Upper lobe of left lung (tissue), 6 donors: ENCODE measurements at places on chromosomes 6 and 20. TPM values are rescaled to one million over a fixed set of nuclear protein-coding genes. Genes with fewer than 3 reads are reported as not detected.

Gene OLIG3
- not detected for total RNA-seq

DNA sequence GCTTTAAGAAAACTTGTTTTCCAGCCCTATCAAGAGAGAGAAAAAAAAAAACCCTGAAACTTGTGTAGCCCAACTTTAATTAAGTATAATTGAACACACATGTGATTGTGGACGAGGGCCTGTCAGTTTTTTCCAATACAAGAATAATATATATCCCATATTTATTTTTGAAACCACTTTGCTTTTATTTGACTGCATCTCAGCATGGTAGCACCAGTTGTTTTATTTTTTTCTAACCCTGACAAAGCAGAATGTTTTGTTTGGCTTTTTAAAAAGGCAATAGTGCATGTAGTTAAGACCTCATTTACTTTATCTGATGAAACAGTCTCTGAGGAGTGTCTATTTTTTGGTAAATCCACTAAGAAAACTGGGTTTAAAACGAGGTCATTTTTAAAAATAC is 257.7 kb downstream of the CDKAL1 start:
- no peak overlapping the region for H3K27ac ChIP-seq
- no peaks in the 10 kb centered on the region for H3K4me1 ChIP-seq
- no peaks in the 10 kb centered on the region for H3K27me3 ChIP-seq
- no peak overlapping the region for H3K4me3 ChIP-seq
- no peak for DNase-seq
- H3K36me3 ChIP-seq, result no peaks in the 10 kb centered on the region

GRCh38 chr6:129730477-129731165 is 20.6 kb upstream of the ARHGAP18 start:
- no peak overlapping the region for H3K27ac ChIP-seq
- no peak overlapping the region for H3K4me3 ChIP-seq
- DNase-seq, result no peak
- no peaks in the 10 kb centered on the region for H3K36me3 ChIP-seq
- no peaks in the 10 kb centered on the region for H3K27me3 ChIP-seq
- H3K4me1 ChIP-seq, result no peaks in the 10 kb centered on the region

Gene OARD1
- 18.9 TPM for total RNA-seq

- H3K27me3 ChIP-seq, result no peaks in the 10 kb centered on the region
- no peaks in the 10 kb centered on the region for H3K36me3 ChIP-seq
- no peak for DNase-seq
Observed at GRCh38 chr6:33924681-33925080, 120.9 kb upstream of the MLN start.

DNA sequence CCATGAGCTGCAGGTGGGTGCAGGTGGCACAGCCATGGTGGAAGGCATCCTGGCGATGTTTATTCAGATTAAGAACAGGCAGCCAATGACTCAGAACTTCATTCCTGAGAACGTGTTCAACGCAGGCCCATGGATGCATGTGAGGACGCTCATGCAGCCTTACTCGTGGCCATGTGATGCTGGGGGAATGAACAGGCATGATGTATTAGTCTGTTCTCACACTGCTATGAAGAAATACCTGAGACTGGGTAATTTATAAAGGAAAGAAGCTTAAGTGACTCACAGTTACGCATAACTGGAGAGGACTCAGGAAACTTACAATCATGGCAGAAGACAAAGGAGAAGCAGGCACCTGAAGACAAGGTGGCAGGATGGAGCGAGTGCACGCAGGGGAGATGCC is 146.6 kb downstream of the RNASET2 start:
- no peak overlapping the region for H3K27ac ChIP-seq
- no peak overlapping the region for H3K4me3 ChIP-seq
- no peaks in the 10 kb centered on the region for H3K27me3 ChIP-seq
- no peaks in the 10 kb centered on the region for H3K36me3 ChIP-seq
- no peak for DNase-seq
- H3K4me1 ChIP-seq, result no peaks in the 10 kb centered on the region

- no peaks in the 10 kb centered on the region for H3K27me3 ChIP-seq
- no peak overlapping the region for H3K27ac ChIP-seq
- no peak for DNase-seq
Observed at GRCh38 chr6:43865932-43866645, 96.1 kb downstream of the VEGFA start.

Gene TSHZ2
- total RNA-seq, result 1.8 TPM

Gene GGTLC1
- total RNA-seq, result 94.7 TPM

- DNase-seq, result no peak
- H3K4me1 ChIP-seq, result no peaks in the 10 kb centered on the region
- no peak overlapping the region for H3K4me3 ChIP-seq
- H3K27ac ChIP-seq, result no peak overlapping the region
- no peaks in the 10 kb centered on the region for H3K27me3 ChIP-seq
- no peaks in the 10 kb centered on the region for H3K36me3 ChIP-seq
Observed at GRCh38 chr6:145070791-145071190, 664.5 kb downstream of the EPM2A start.

DNA sequence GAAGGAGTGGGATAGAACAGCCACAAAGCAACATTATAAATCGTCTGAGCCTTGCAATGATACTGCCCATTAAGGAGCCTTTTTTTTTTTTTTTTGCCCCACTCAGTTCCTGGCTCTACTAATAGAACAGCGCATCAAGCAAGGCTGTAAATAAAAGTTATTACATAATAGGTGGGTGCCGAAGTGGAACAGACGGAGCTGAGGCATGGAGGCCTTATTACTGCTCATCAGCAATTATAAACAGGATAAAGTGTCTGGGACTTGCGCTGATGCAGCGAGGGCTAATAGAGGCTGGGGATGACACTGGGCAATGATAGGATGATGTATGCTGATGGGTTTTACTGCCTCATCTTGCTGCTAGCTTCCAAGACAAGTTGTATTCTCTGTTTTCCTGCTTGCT is 272.1 kb downstream of the ZFAND3 start:
- no peaks in the 10 kb centered on the region for H3K4me1 ChIP-seq
- no peak for DNase-seq
- H3K27ac ChIP-seq, result no peak overlapping the region
- H3K27me3 ChIP-seq, result no peaks in the 10 kb centered on the region

Gene LAMA2
- total RNA-seq, result 41.9 TPM

DNA sequence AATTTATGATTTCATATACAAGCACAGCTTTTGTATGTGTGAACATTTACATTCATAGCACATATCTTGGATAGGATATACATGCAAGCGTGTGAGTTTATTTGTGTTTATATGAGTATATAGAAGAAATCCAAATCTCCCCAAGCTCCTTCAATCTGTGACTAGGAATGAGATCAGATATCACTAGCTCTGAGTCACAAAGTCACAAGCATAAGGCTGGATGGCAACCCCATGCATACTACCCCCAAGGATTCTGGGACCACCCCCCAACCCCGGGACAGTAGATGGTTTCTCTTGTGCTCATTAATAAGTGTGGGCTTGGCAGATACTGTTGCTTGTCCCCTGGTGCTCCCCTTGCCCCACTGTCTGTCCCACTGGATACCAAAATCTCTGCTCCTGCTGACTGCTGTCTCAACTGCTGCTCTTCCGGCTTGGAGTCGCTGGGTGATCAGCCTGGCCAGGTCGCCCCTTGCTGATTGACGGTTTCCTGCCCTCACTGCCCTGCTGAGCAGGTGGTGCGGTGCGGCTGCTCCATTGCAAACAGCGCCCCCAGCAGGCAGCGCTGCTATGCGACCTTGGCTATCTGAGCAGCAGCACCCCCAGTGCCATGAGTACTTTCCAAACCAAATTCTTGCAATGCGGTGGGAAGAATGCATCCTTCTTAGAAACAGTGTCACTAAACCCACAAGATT is 279.4 kb downstream of the CD83 start:
- H3K36me3 ChIP-seq, result no peaks in the 10 kb centered on the region
- no peaks in the 10 kb centered on the region for H3K4me1 ChIP-seq
- DNase-seq, result peak; percentile 66
- no peak overlapping the region for H3K27ac ChIP-seq

GRCh38 chr6:168088161-168089053 is 9.4 kb upstream of the FRMD1 start:
- no peaks in the 10 kb centered on the region for H3K27me3 ChIP-seq
- H3K27ac ChIP-seq, result no peak overlapping the region
- H3K4me1 ChIP-seq, result no peaks in the 10 kb centered on the region
- H3K36me3 ChIP-seq, result no peaks in the 10 kb centered on the region

Gene ULBP3
- total RNA-seq, result 6.5 TPM

- H3K27me3 ChIP-seq, result no peaks in the 10 kb centered on the region
- no peak overlapping the region for H3K4me3 ChIP-seq
- H3K36me3 ChIP-seq, result peaks cover 16% of the 10 kb centered on the region
- H3K4me1 ChIP-seq, result peaks cover 47% of the 10 kb centered on the region
- no peak for DNase-seq
- peak overlapping the region; percentile 95 for H3K27ac ChIP-seq
Observed at GRCh38 chr6:31663126-31663960, 1.5 kb downstream of the GPANK1 start.

DNA sequence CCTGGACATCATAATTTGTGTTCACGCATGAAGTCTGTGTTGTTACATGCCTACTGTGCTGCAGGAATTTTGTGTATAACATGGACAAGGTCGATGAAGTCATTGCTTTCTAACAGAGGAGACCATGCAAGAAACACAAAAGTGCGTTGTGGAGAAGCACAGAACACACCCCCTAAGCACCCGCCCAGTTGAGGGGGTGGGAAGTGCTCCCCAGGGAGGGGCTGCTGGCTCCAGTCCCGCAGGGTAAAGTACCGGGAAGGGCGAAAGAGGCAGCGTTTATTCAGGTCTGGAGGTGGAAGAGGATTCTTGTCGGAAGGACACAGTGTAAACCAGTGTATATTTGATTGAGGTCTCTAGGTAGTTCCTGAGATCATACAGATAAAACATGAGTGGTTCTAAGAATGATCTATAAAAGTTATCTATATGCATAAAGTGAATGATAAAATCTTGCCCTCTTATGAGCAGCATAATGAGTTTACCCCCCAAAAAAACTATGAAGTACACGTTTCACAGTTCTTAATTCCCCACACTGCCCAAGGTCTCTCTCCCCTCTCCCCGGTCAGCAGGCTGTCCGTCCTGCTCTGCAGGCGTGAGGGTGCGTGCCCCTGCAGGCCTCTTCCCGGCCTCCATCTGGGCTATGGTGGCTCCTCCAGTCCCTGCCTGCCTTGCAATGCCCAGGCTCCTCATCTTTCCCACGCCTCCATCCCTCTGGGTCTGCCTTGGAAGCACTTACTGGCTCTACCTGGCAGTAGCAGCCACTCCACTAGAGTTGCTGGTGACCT is 159.7 kb downstream of the THBS2 start:
- no peak for DNase-seq
- H3K4me1 ChIP-seq, result no peaks in the 10 kb centered on the region
- no peak overlapping the region for H3K27ac ChIP-seq
- no peaks in the 10 kb centered on the region for H3K36me3 ChIP-seq

Gene MAP3K5
- 42.0 TPM for total RNA-seq
